Heart left ventricle (tissue), 16 donors: ENCODE measurements at places on chromosomes 2 and 18. TPM values are rescaled to one million over a fixed set of nuclear protein-coding genes. Genes with fewer than 3 reads are reported as not detected.

DNA sequence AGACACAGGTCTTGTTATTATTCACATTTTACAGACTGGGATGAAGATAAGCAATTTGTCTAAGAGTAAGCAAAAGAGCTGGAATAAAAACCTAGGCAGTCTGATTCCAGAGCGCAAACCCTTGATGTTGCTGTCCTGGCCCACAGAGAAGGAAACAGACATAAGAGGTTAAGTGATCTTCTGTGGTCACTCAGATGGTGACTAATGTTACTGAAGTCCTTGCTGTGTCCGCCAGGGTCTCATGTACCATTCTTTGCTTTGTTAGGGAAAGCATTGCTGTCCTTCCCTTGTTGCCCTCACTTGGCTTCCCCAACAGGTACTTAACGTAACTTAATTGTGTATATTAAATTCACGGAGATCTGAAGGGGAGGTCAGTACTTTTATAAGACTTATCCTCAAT, 14.9 kb upstream of the FAP start:
- no peak for DNase-seq

GRCh38 chr2:15803543-15804245, 136.7 kb upstream of the MYCN start:
- no peak for DNase-seq

The RFTN2 gene
- 10.1 TPM for total RNA-seq

GRCh38 chr2:156196031-156196430, 136.5 kb downstream of the NR4A2 start:
- DNase-seq, result no peak

The CCDC74A gene
- total RNA-seq, result 0.46 TPM

The ALPG gene
- not detected for total RNA-seq

DNA sequence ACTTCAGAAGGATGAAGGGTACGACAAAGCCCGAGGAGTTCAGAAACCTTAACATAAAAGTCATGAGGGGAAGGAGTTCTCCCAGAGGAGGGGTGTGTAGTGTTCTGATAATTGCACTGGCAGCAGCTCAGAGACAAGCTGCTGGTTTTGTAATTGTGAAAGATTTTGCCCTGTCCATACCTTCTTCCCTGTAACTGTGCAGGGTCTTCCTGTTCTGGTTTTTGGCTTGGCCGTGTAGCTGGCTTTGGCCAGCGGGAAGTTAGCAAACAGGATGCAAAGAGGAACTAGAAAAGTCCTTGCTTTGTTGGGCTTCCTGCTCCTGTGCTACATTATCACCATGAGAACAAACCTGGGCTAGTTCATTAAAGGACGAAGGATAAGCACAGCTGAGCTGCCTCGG, 160.8 kb downstream of the LPIN1 start:
- DNase-seq, result no peak

GRCh38 chr2:182302972-182303371, 123.9 kb downstream of the PDE1A start:
- DNase-seq, result no peak

The ANKRD30B gene
- not detected for total RNA-seq

DNA sequence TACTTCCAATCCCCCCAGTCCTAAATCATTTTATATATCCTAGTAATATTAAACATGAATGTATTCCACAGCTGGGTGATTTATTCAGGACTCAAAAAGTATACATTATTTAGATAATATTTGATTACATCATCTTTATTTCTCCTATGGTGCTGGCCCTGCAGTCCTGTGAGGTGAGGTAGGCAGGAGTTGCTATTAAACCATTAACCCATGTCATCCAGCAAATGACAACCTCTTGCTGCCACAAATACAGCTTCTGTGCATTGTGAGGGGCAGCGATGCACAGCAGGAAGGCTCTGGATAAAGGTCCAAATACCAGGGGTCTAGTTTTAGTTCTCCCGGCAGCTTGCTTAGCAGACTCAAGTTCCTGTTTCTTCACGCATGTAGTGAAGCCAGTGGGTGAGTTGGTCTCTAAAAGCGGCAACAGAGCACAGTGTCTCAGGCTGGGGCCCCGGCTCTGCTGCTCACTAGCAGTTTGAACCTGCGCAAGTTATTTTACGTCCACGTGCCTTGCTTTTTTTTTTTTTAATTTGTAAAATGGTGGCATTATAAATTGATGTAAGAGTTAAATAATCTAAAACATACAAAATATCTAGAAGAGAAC, 36.1 kb downstream of the INSIG2 start:
- DNase-seq, result no peak

DNA sequence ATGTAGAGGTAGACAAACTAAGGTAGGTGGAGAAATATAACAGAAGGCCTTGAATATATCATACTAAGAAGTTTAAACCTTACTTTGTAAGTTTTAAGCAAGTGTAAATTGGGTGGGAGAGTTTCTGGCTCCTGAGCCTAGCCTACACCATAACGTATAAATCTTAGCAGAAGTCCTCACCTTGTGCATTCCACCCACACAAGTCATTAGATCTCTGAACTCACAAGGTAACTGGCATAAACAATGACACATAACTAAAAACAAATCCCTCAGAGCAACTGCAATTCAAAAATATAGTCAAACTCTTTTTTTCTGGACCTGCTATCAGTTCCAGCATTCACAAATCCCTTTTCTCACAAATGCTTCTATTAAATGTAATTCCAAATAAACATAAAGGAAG, 9.4 kb downstream of the REV1 start:
- DNase-seq, result no peak

DNA sequence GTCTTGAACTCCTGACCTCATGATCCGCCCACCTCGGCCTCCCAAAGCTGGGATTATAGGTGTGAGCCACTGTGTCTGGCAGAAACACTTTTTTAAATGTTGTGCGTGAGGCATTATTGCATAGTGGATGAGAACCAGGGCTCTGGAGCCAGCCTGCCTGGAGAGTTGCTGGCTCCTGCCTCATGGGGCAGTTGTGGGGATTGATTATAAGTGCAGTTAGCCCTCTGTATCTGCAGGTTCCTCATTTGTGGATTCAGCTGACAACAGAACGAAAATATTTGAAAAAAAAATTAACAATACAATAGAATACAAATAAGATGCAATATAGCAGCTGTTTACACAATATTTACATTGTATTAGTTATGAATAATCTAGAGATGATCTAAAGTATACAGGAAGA, 129.4 kb upstream of the EML6 start:
- no peak for DNase-seq

DNA sequence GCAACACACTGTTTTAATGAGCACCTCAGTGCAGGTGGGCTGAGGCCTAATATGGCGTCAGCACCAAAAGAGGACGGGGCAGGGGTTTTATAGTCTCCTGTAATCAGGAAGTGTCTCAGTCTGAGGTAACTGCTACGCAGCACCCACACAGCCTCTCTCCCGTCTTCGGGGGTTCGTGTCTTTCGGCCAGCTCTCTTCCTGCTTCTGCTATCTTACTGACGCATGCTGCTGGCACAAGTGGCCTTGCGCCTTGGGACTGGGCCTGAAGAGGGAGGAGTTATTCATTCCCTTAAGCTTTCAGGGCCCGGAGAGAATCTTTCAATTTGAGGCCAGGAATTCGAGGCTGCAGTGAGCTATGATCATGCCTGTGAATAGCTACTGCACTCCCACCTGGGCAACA, 14.5 kb upstream of the PAPOLG start:
- no peak for DNase-seq

GRCh38 chr2:237180187-237180586, 94.5 kb downstream of the COPS8 start:
- DNase-seq, result no peak

The NEDD4L gene
- total RNA-seq, result 64.1 TPM

DNA sequence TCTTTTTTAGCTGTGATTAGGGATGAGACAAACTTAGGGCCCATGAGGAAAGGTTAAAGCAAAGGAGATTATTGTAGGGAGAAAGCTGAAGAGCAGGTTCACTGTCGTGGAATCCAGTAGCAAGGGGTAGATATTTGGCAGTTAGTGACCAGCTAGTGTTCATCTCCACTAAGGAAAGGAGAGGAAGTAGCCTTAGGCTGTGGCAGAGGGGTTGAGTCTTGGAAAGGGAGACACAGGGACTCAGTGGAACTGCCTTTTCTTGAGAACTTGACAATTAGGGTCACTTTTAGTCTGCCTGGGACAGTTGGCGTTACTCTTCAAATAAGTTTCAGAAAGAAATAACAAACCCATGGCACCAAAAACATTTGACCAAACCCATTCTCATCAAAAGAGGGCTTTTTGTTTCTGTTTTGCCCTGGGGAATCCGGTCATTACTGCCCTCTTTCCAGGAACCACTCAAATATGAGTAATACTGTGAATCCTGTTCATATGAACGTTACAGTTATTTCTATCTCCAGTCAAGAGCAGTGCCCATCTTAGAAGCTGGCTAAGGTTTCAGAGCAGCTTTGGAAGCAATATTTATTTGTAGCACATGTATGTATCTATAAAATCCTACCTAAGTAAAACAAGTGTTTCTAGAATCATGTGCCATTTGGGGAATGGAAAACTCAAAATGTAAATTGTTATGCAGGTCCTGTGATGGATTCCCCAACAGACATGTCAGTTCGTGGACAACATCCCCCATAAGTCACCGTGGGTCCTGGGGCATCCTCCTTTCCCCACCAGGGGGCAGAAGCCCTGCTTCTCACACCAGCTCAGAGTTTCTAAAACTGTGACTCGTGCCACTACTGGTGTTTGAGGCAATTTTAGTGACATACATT, 77.3 kb upstream of the PHLPP1 start:
- no peak for DNase-seq

The FOXI3 gene
- not detected for total RNA-seq

DNA sequence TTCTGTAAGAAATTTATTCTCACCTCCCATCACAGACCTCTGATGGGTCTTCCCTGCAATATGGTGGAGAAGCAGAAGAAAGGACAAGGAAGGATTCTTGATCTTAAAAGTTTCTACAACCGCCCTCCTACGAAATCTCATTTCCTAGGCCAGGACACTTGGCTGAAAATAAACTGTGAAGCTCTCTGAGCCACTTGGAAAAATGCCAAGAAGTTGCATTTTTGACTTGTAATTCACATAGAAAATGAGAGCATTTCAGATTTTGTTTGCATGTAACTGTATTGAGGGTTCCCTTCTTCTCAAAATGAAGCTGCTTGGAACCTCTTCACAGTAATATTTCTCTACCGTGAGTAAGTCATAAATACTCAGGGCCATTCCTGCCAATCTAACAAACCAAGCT, 458.3 kb upstream of the SLC14A2 start:
- no peak for DNase-seq
